Stimulated activated CD4-positive, alpha-beta T cell treated with anti-CD3 and anti-CD28 coated beads, Interleukin-4, amount 100 ng/mL, for 48 hours (primary cell): ENCODE measurements at places on chromosomes 1 and 21.
A peak's percentile ranks its signal among the peaks of the same experiment; 100 is the strongest.

DNA sequence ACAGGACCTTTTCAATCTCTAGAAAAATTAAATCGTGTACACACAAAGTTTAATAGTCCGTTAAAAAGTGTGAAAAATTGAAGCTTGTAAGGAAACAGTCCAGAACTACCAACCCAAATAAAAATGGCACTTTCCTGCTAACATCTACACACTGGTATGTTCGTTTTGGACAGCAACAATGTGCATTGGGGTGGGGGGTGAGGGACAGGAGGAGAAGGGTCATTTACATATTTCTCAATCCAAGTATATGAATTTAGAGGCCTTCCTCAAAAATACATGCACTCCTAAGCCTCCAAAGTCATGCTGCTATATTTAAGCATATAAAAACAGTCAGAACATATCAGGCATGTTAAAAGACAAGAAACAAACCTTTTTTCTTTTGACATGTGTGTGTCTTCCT is 2.5 kb downstream of the PPP1R15B start:
- DNase-seq: no peak

GRCh38 chr21:36463204-36463603 is 16.7 kb downstream of the CLDN14 start:
- no peak for DNase-seq

DNA sequence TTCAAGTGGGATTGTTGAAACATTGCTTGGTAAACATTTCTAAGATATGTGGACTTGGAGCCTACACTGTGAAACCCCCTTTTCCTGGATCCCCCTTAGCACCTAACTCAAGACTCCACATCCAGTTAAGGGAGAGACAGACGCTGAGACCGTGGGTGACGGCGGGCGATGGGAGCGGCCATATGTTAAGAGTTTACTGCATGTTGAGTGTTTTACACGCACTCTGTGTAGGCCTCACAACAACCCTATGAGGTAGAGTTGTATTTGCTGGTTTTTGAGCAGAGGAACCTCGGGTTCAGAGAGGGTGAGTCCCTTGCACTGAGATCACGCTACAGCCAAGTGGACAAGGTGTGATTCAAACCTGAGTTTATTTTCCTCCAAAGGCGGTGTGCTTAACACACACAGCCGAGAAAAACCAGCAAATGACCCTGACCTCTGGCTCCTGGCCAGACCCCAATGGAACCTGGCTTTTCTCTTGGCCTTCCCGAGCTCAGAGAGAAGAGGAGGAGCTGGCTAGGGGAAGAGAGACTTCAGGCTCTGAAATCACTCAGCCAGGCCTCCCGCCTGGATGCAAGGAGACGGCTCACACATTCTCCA is 46.9 kb upstream of the GOLT1A start:
- DNase-seq: no peak

DNA sequence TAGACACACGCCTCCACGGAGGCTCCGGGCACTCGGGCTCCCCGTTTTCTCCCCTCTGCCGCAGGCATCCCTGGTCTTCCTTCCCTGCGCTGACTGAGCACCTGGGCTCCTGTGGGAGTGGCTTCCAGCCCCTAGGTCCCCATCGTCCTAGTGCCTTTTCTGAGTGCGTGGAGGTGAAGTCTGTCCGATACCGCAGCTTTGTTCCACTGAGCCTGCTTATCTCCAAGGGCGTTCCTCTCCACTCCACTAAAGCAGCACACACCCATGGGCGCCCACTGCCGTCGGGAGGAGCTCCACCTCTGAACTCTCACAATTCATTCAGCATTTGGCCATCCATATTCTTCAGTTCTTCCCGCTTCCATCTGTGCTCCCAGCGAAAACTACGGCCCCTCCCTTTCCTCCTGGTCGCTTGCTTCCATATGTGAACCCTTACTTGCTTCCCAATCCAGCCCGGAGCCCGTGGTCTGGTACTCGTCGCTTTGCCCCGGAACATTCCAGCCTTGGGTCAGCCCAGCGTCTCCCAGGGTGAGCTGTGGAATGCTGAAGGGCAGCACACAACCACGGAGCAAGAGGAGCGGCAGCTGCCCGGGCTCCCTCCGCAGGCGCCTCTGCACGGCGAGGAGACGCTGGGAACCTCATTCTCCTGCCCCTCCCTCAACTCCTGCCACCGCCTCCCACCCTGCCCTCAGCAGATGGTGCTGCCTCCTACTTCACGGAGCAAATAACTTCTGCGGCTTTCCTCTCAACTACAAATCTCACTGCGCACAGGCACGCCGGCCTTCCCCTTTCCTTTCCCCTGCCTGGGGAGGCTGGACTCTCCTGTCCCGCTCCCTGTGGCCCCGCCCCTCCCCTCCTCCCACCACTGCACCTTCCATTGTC is 27.5 kb downstream of the ATP8B2 start:
- DNase-seq: no peak

- DNase-seq: no peak
Measured at GRCh38 chr21:16176570-16176969, 446.8 kb downstream of the USP25 start.

DNA sequence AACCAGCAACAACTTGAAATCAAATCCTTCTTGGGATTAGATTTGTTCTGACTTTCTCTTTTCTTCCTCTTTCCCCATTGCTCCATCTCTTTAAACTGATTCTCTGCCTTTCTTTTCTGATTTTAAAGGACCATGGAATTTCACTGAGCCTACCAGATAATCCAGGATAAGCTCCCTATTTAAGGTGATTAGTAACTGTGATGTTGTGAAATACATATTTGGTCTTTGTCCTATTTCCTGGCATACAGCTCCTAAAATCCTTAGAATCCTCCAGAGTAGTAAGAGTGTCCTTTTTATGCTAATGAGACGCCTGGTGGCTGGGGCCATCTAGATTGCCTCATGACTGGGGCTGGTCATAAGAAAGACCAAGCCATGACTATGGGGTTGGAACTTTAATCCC is 236.9 kb downstream of the USP25 start:
- DNase-seq: no peak

GRCh38 chr1:247156787-247157232 is 15.0 kb downstream of the ZNF124 start:
- DNase-seq: no peak

DNA sequence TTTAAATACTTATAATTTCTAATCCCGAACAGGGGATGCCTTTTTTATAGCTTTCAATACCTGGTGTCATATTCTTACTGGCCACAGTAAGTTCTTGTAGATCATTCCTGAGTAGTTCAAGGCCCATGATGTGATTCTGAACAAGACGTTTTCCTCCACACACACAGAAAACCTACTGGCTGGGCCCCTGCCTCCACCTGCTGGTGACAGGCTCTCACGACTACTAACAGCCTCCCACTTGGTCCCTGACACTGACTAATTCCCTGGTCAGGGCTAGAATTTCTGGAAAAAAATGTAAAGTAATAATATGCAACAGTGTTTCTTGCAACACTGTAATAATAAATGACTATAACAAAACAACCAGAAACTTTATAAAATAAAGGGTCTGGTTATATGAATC is 50.4 kb upstream of the RIPK4 start:
- DNase-seq: peak; percentile 27

DNA sequence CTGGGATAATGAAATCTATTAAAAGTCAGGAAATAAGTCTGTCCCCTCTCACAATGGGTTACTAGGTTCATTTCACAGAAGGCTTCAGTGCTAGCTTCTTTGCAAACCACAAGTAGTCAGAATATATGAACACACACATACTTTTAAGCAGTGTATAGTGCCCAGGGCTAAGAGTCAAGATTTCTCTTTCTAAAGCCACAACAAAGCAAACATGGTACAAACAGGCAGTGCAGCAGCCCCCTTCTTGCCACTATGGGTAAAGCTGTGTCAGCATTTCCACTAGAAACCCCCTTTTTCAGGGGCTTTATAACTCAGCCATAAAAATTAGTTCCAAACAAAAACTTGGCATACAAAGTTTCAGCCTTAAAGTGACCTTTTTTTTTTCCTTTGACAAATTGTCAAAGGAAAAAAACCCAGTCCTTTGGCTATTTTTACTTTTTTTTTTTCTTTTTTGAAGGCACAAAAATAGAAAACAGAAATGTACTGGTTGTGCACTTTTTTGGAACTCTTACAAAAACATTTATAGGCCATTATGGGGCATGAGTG is 315.4 kb downstream of the LMO4 start:
- no peak for DNase-seq

- no peak for DNase-seq
Measured at GRCh38 chr1:56890229-56890628, 35.6 kb downstream of the C8A start.

DNA sequence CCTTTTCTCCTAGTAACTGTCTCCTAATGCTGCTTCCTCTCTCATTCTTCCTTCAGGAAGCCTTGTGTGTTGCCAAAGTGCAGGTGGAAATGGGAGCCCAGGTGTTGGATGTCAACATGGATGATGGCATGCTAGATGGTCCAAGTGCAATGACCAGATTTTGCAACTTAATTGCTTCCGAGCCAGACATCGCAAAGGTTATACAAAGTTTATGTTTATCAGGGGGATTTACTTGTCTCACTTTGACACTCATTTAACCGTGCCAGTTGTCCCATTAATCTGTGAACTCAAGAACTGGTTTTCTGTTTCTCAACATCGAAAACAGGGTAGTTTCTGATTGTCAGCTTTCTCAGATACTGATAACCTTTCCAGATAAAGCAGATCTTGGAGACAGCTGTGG is 40.4 kb downstream of the MTR start:
- DNase-seq: no peak

DNA sequence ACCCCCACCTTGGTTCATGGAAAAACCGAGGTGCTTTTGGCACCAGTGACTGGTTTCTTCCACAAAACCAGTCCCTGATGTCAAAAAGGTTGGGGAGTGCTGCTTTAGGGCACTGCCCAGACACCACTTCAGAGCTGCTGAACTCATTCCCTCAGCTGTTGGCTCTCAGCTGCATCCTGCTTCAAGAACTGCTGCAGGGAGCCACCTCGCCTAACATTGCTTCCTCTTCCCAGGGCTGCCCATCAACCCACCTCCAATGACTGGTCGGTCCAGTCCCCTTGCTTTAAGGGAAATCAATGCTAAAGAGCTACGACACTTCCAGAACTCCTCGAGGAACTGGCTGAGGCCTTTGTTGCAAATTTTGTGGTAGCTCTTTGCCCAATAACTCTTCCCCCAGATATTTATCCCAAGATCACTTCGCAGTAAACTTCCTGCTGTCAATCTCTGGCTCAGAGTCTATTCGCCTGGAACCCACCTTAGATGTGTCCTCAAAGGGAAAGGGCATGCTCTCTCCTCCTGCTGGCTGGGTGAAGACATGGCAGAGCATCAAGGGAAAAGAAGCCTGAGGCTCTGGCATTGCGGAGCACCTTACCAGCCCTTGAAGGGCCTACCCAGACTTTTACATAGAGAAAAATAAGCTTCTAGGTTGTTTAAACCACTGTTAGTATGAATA is 29.0 kb downstream of the C1orf52 start:
- no peak for DNase-seq

GRCh38 chr1:81158592-81158991 is 642.1 kb upstream of the ADGRL2 start:
- no peak for DNase-seq

GRCh38 chr1:206032380-206033140 is 8.9 kb upstream of the CTSE start:
- no peak for DNase-seq

- no peak for DNase-seq
Measured at GRCh38 chr1:227894831-227895451, 52.8 kb downstream of the WNT9A start.

DNA sequence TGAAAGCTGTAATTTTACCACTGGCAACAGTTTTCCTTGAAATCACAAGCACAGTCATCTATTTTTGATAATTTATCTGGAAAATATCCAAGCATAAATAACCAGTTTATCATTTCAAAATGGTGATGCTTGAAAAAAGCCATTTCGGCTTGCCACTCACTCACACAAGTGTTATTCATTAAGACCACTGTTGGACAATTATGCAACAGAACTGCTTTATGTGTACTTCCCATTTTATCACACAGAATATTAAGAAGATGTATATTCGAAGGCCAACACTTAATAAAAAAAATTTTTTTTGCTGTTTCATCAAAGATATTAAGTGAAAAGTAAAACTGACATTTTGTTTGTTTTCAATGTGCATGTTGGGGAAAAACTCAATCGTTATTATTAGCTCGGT is 62.3 kb downstream of the EIF4G3 start:
- DNase-seq: no peak

- no peak for DNase-seq
Measured at GRCh38 chr21:31872072-31872451, 758 bp upstream of the HUNK start.

DNA sequence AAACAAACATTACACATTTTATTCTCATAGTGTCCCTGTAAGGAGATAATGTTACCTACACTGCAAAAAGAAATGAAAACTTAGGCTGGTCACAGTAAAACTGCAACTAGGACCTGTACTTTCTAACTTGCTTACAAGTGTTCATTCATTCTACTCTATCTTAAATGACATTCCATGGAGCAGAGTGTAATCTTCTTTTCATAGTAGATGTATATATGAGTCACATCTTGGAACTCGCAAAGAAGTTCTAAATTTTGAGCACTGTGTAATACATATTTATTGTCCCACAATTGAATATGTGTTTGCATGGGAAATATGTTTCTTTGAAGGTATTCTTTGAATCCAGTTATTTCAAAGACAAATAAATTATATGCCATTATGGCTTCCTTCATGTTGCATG is 1258.5 kb upstream of the ADGRL2 start:
- DNase-seq: no peak

GRCh38 chr1:39275836-39276507 is 71.5 kb downstream of the MACF1 start:
- DNase-seq: no peak

DNA sequence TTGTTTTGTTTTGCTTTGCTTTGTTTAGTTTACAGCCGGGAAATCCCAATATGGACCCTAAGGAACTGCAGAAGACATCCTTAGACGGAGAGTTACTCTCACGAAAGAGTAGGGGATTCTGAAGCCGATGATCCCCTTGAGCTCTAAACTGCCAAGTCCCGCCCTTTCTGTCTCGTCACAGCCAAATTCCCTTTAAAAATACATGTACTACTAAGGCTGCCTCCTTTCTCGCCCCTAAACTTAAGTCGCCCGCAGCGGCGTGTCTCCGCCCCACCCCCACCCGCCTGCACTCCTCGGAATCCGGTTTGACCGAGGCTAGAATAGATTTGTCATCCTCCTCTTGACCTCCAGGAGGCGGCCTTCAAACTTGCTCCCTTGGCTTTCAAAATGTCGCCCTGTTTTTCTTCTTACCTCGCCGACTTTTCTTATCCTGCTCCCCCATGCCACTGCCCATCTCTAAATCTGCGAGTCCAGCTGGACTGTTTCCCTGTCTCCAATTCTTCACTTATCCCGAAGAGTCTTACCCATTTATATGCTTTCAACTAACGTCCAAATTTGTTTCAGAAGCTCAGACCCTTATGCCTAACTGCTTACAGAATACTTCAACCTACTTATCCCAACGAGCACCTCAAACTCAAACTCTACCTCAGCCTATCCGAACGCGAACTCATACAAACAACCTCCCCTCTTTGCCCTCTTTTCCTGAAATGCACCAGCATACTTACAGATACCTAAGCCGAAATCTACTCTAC is 10.9 kb upstream of the BOLA1 start:
- peak; percentile 82 for DNase-seq

- DNase-seq: no peak
Measured at GRCh38 chr1:92973203-92973897, 12.1 kb upstream of the DIPK1A start.
